CD4-positive, alpha-beta memory T cell (primary cell): ENCODE measurements at places on chromosomes 2 and 18.
A peak's percentile ranks its signal among the peaks of the same experiment; 100 is the strongest.

DNA sequence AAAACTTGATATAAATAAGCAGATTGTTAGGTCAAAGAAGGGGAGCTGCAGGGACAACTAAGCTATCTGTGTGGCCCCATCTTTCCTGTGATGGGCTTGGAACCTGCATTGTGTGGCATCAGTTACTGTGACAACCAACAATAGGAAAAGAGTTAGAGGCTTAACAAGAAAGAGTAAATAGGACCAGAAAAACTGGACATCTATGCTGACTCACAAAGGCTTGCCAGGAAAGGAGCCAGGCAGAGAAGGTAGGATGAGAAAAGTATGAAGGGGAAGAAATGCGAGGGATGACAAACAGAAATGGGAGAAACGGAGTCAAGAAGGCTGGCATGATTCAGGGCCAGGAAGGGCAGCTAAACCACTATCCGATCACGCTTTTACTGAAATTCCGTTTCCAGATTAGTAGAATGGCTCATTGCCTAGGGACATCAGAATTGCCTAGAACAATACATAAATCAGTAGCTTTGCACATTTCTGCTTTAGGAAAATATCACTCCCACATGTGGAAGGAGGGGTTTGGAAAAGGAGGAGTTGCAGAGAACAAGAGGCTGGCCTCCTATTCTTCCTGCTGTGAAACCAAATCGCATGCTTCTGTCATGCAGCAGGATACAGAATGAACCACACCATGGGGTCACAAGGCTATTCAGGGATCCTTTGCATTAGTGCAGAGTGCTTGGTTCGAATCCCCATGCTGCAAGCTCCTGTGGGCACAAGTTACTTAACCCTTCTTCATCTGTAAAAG lies 7.3 kb downstream of the PLA2R1 start:
- no peak for DNase-seq

- DNase-seq = peak; percentile 66
These were observed 81.5 kb downstream of the CHRNA1 start for GRCh38 chr2:174682578-174683391.

- peak; percentile 66 for DNase-seq
These were observed 166.8 kb upstream of the ID2 start for GRCh38 chr2:8514796-8515758.

DNA sequence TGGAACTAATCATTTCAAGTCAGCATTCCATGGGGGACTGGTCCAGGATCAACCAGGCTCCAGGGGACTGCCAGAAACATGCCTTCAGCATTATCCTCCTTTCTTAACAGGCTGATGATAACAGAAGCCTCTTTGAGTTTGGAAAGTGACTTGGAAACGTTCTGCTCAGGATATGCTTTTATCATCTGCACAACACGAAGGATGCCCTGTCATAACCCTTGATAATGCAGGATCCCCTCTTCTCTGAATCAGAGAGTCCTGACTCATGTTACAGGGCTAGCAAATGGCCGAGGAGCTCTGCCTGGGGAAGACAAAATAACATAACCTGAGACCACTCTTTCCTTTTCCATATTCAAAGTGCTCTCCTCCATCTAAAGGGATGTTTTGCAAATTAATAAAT lies 6.7 kb downstream of the SCYGR3 start:
- DNase-seq = no peak
